ENCODE measurements at places on chromosomes 7 and 10. TPM values are rescaled to one million over a fixed set of nuclear protein-coding genes. Genes with fewer than 3 reads are reported as not detected.

DNA sequence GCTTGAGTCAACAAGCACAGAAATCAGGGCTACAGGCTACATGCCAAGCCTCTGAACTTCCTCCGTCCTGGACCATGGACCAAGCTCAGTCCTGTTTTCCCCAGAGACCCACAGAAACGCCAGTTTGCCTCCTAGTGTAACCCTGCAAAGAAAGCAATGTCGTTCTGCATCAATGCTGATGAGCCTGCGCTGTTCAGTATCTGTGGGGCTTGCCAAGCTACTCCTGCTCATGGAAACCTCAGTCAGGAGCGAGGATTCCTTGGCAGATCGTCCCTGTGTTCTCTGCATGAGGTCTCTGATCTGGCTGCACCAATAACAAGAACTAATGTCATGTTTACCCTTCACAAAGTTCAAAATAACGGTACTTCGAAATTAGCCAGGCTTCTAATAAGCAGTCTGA lies 495.5 kb upstream of the C7orf33 start:
- no peak for DNase-seq

- DNase-seq = no peak
Observed at GRCh38 chr7:64551375-64552142, 11.3 kb downstream of the ZNF680 start.

GRCh38 chr10:54203401-54203800 lies 597.6 kb downstream of the PCDH15 start:
- no peak for DNase-seq

DNA sequence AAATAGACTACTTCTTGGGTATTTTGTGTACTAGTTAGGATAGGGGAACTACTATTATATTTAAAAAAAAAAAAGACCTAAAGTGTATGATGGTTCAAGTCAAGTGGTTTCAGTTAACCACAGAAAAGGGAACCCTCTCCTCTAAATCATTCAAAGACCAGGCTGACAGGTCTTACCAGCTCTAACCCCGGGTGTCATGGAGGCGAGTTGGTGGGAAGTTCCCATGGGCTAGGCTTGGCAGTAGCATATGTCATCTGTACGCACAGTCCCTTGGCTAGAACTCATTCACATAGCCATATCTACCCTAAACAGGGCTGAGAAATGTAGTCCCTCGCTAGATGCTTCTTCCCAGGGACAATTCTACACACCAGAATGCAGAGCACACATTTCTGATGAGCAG lies 37.7 kb upstream of the KCNMA1 start:
- no peak for DNase-seq

- DNase-seq = no peak
Observed at GRCh38 chr7:66634816-66635215, 6.1 kb downstream of the KCTD7 start.

The C10orf105 gene
- 0.17 TPM for total RNA-seq

The HOXA5 gene
- 71.5 TPM for total RNA-seq

The LBX1 gene
- total RNA-seq = not detected

The TUBAL3 gene
- not detected for total RNA-seq

The MYH16 gene
- not detected for total RNA-seq

The BLNK gene
- total RNA-seq = 4.0 TPM

The RTKN2 gene
- not detected for total RNA-seq

Data from adrenal gland (tissue), 19 donors.